ENCODE measurements at places on chromosomes 6 and 20.

DNA sequence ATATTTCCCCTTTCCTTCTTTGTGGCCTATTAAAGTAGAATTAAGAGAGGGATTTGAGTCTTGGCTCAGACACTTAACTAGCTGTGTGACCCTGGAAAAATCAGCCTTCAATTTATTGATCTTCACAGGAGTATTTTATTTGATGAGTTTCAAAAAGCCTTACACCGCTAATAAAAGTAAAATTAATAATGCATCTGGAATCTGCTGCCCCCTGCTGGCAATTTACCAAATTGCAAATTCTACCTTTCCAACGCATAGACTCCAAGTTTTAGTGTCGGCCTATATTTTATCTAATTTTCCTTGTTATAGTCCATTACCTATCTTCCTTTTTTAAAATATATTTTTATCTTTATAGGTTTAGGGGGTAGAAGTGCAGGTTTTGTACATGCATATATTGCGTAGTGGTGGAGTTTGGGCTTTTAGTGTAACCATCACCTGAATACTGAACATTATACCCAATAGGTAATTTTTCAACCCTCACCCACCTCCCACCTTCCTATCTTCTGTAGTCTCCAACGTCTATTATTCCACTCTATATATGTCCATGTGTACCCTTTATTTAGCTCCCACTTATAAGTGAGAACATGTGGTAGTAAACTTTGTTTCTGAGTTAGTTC lies 46.3 kb downstream of the GOPC start:
- DNase-seq = peak; percentile 21

- DNase-seq = peak; percentile 81
Measured at GRCh38 chr20:17680836-17681725, 961 bp downstream of the RRBP1 start.

GRCh38 chr6:156779206-156780094 lies 2.3 kb downstream of the ARID1B start:
- peak; percentile 69 for DNase-seq

- DNase-seq = no peak
Measured at GRCh38 chr6:26514984-26515383, 14.9 kb downstream of the BTN1A1 start.

DNA sequence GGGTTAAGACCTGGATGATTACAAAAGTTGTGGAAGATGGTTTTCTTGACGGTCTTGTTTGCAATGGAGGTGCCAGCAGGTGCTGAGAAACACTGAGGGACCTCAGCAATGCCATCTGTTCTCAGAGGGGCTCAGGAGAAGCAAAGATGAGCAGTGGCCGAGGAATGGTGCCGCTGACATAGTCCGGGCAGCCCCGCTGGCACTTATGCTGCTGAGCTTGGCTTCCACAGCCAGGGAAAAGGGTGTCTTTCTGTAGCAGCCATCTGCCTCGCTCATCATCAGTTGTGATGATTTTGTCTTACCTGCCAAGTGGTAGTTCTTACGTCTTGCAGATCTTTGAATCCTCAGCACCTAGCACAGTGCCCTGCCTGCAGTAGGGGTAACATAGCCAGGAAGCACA lies 55.7 kb downstream of the PPP1R14C start:
- DNase-seq = no peak

DNA sequence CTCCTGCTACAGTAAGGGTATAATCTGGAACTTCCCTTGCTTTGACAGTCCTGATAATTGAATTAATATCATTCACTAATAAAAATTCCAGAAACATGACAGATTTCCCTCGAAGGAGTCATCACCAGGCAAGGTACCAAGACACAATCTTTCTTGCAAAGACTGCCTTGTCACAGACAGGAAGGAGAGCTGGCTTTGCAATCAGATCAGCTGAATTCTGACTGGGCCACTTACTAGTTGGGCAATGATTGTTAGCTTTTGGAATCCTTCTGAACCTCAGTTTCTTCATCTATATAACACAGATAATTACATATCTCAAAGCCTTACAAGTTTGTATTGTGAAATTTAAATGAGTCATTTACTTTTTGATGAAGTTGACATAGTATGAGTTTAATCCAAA lies 344.2 kb downstream of the RFPL4B start:
- no peak for DNase-seq

DNA sequence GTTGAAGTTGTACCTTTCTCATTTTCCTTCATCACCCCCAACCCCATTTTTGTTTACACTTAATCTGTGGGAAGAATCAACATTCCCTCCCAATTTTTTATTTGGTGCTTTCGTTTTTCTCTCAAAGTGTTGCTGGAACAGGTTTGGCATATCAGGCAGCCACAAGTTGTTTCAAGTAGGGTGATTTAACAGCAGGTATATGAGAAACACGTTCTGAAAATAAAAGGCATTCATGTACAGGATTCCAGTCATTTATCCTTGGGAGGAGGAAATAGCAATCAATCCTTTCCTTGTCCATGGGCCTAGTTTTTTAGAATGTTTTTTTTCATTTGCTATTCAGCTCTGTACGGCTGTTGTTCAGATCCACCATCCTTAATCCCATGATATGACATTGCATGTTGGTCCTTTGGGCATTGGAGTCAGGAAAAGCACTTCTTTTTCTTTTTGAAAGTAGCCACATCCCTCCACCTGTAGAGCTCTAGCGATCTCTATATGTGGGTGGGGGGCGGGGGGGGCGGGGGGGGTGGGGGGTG lies 120.2 kb downstream of the JARID2 start:
- no peak for DNase-seq

- DNase-seq = no peak
Measured at GRCh38 chr6:165735065-165735464, 72.0 kb upstream of the PDE10A start.

DNA sequence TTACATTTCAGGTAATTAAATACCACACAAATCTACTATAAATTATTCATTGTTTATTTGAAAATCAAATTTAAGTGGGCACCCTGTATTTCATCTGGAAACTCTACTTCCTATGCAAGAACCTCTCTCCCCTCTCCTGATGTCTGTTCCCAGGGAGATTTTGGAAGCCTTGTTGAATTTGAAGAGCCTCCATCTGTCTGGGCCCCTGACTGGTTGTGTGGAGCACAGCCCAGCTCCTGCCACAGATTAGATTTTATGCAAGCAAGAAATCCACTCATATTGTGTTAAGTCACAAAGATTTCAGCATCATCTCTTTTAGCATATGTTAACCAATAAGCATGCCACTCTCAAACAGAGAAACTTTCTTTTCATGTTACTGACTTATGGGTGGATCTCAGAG lies 451.2 kb downstream of the TFAP2B start:
- DNase-seq = no peak

DNA sequence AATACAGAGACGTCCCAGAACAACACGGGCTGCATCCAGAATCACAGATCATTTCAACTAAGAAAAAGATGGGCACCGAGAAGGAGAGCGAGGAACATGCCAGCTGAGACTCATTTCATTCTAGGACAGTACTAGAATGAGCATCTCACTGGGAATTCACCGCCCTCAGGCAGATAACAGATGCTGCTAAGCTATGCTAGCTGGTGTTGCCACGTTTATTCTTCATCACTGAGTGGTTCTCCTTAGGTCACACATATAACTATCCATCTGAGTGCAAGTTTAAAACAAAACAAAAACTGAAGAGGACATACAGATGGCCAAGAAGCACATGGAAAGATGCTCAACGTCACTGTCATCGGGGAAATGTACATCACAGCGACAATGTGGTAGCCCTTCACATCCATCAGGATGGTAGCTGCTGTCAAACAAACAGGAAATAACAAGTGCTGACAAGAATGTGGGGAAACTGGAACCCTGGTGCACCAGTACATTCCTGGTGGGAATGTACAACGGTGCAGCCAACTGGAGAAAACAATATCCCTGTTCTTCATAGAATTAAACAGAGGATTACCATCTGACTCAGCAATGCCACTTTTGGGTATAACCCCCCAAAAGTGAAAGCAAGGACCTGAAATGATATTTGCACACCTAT lies 97.6 kb downstream of the SLC22A23 start:
- no peak for DNase-seq

Data from T-helper 2 cell treated with Interferon-gamma antibody and Interleukin-4, amounts not matched to agents 5 μg/mL and 100 μg/mL, for 36 hours (primary cell).